Vagina (tissue), 2 donors: ENCODE measurements at places on chromosomes 4 and X. TPM values are rescaled to one million over a fixed set of nuclear protein-coding genes. Genes with fewer than 3 reads are reported as not detected.

DNA sequence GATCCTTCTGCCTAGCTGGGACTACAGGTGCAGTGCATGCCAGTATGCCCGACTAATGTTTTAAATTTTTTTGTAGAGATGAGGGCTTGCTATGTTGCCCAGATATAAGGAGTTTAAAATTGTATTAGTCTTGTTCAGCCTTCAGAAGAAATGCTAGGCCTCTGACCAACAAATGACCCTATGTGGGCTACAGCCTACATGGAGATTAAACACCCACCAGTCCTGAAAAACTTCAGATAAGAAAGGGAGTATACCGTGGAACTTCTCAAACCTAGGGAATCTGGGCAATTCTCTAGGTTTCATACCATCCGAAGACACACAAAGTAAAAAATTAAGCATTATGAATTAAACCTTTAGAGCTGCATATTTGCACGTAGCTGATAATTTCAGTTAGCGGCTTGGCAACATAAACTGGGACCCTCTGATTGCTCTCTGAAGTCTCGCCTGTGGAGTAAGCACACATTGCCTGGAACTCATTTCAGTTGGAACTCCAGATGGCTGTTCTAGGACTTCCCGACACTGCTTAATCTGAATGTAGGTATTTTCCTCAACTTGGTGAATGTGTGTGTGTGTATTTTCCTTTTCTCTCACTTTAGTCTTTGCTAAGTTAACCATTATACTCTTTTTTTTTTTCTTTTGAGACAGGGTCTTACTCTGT, 33.0 kb downstream of the MOB1B start:
- H3K4me3 ChIP-seq, result no peak overlapping the region
- DNase-seq, result no peak
- H3K27ac ChIP-seq, result no peak overlapping the region
- no peaks in the 10 kb centered on the region for H3K36me3 ChIP-seq
- no peaks in the 10 kb centered on the region for H3K27me3 ChIP-seq
- no peaks in the 10 kb centered on the region for H3K4me1 ChIP-seq

DNA sequence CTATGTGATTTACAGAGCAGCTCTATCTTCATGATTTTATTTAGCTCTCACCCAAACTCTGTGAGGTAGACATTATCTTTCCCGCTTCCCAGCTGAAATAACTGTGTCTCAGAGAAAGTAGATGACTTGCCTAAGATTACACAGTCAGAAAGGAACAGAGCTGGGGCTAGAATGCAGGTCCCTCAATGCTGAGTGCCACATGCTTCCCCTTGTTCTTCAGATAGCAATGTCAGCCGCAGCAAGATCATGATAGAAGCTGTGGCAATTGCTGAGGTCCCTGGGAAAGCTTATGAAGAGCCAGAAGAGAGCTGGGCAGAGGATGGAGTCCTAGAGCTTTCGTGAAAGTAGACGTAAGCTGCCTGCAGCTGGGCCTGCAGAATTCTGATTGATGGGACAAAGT, 11.1 kb upstream of the GABRE start:
- H3K27me3 ChIP-seq, result no peaks in the 10 kb centered on the region
- no peak for DNase-seq
- peaks cover 28% of the 10 kb centered on the region for H3K4me1 ChIP-seq
- no peaks in the 10 kb centered on the region for H3K36me3 ChIP-seq
- H3K27ac ChIP-seq, result no peak overlapping the region
- H3K4me3 ChIP-seq, result no peak overlapping the region

GRCh38 chr4:153822316-153822715, 33.4 kb upstream of the SFRP2 start:
- no peaks in the 10 kb centered on the region for H3K36me3 ChIP-seq
- no peak overlapping the region for H3K27ac ChIP-seq
- H3K4me3 ChIP-seq, result no peak overlapping the region

GRCh38 chr4:138521809-138522208, 279.7 kb upstream of the SLC7A11 start:
- H3K4me1 ChIP-seq, result no peaks in the 10 kb centered on the region
- DNase-seq, result no peak
- H3K27ac ChIP-seq, result no peak overlapping the region
- H3K27me3 ChIP-seq, result no peaks in the 10 kb centered on the region
- no peaks in the 10 kb centered on the region for H3K36me3 ChIP-seq
- no peak overlapping the region for H3K4me3 ChIP-seq

ADRA2C gene
- 17.2 TPM for total RNA-seq

TIGD4 gene
- total RNA-seq, result 0.49 TPM

DCHS2 gene
- total RNA-seq, result 7.9 TPM
